NCI-H2227 treated with DMSO at 0.1 percent for 48 hours (cell line): ENCODE measurements at places on chromosomes 4 and X.
A peak's percentile ranks its signal among the peaks of the same experiment; 100 is the strongest.

- DNase-seq: no peak
These were observed 20.0 kb downstream of the TMEM154 start for GRCh38 chr4:152659806-152660205.

GRCh38 chr4:138902705-138903104, 112.9 kb upstream of the NOCT start:
- no peak for DNase-seq

- no peak for DNase-seq
These were observed 13.7 kb downstream of the FRAS1 start for GRCh38 chr4:78070731-78071282.

DNA sequence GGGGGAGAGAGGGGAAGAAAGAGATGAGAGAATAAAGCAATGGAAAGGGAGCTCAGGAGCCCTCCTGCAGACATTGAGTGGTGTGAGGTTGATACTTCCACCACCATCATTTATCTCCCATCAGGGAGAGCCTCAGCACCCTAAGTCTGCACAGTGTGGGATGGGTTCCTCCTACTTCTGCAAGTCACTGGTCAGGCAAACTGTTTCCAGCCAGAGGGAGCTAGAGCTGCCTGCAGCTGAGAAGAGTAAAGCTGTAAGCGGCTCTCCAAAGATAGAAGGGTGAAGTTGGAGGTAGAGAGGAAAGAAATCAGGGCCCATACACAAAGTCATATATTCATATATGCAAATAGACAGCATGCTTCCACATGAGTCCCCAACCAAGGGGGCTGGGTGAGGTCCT, 21.9 kb upstream of the ZNF81 start:
- DNase-seq: no peak

- DNase-seq: no peak
These were observed 113.4 kb downstream of the ZNF827 start for GRCh38 chr4:145825255-145825654.

DNA sequence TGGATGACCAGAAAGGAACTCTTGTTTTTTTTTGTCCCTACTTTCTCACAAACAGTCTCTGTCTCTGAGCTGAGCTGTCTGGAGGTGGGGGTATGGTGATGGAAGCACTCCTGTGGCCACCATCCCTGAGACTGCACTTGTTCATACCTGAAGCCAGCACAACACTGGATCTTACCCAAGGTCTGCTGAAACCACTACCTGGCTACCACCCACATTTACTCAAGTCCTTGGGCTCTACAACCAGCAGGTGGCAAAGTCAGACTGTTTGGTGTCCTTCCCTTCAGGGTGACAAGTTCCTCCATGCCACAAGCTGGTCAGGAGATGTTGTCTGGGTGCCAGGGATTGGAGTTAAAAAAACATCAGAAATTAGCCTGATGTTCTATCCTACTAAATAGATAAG, 89.7 kb downstream of the NEXMIF start:
- DNase-seq: no peak

- DNase-seq: no peak
These were observed 27.5 kb upstream of the MXD4 start for GRCh38 chr4:2289311-2289954.

DNA sequence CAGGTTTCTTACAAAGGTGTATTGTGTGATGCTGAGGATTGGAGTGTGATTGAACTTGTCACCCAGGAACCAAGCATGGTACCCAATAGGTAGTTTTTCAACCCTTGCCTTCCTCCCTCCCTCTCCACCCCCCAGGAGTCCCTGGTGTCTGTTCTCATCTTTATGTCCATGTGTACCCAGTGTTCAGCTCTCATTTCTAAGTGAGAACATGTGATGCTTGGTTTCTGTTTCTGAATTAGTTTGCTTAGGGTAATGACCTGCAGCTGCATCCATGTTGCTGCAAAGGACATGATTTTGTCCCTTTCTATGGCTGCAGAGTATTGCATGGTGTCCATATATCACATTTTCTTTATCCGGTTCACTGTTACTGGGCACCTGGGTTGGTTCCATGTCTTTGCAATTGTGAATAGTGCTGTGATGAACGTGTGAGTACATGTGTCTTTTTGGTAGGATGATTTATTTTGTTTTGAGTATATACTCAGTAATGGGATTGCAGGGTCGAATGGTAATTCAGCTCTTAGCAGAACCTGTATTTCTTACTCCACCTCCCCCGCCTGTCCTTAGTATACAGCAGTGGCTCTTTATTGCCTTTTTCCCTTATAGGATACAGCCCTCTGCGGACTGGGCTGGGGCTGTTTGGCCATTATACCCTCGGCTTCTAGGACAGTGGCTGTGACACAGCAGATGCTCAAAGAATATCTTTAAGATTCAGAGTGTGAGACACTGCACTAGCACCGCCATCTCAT, 145.4 kb downstream of the PTTG2 start:
- no peak for DNase-seq

DNA sequence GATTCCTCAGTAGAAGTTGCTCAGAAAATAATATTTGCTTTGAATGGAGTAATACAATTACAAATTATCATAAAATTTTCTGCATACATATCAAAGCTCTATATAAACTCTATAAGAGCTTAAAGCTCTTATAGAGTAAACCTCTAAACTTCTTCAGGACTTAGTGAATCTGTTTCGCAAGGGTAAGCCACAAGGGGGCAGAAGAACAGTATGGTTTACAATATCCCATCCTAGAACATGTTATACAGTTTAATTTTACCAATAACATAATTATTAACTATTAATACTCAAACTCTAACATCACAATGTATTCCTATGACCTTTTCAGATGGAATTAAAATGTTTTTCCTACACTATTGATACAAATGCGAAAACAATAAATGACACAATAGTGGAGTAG, 33.8 kb upstream of the SPANXN1 start:
- DNase-seq: no peak

DNA sequence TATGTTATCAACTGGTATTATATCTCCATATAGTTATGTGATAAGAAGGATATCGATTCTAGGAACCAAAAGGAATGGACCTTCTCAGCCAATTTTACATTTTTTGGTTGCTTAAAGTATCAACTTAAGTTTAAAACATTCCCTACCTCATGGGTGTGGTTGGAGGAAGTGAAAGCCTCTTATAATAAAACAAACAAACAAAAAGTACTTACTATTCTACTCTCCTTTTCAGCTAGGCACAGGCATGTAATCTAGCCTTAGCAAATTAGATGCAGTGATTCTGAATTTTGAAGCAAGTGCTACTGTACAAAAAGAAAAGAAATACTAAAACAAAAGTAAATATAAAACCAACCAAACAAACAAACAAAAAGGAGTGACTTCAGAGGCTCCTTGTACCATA, 485.4 kb downstream of the C4orf33 start:
- DNase-seq: no peak

- no peak for DNase-seq
These were observed 61.0 kb downstream of the BEX3 start for GRCh38 chrX:103437147-103437873.

GRCh38 chrX:102934624-102935023, 2.4 kb upstream of the RAB40AL start:
- peak; percentile 19 for DNase-seq

DNA sequence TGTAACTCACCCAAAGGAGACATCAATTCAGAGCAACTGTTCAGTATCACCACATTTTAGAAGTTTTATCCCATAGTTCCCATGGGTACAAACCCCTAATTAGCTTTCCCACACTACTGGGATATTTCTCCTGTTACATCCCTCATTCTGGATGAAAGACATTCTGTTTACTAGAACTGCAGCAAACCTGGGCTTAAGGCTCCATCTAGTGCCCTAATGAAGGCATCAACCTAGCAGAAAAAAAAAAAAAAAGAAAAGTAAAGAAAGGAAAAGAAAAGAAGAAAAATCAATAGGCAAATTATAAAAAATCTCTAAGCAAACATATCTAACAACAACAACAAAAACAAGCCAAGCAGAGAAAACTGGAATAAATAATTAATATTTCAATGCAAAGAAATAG, 133.7 kb upstream of the CPXCR1 start:
- DNase-seq: no peak

DNA sequence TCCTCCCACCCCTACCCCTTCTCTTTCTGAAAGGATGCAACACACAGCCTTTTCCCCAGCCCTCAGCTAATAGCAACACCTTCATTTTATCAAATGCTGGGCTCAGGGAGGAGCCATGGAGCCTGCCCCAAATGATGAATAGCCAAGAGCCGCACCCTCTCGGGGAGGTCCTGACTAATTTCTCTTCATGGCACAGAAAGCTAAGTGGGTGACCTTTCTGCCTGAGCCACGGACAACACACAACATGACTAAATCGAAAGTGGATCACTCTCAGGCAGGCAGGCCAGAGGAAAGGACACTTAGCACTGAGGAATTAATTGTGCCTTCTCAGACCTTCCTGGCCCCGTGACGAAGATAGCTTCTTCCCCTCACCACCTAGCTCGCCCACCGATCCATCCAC, 165.1 kb upstream of the RAI2 start:
- peak; percentile 14 for DNase-seq

GRCh38 chr4:180281724-180282123, 1961.5 kb upstream of the TENM3 start:
- peak; percentile 63 for DNase-seq

GRCh38 chr4:7351014-7351413, 83.7 kb downstream of the PSAPL1 start:
- DNase-seq: no peak

- peak; percentile 77 for DNase-seq
These were observed 45.0 kb downstream of the TET2 start for GRCh38 chr4:105191621-105192210.

- no peak for DNase-seq
These were observed 340.1 kb downstream of the GPAT3 start for GRCh38 chr4:83876047-83876446.

GRCh38 chr4:11201256-11201655, 227.4 kb downstream of the HS3ST1 start:
- DNase-seq: no peak

DNA sequence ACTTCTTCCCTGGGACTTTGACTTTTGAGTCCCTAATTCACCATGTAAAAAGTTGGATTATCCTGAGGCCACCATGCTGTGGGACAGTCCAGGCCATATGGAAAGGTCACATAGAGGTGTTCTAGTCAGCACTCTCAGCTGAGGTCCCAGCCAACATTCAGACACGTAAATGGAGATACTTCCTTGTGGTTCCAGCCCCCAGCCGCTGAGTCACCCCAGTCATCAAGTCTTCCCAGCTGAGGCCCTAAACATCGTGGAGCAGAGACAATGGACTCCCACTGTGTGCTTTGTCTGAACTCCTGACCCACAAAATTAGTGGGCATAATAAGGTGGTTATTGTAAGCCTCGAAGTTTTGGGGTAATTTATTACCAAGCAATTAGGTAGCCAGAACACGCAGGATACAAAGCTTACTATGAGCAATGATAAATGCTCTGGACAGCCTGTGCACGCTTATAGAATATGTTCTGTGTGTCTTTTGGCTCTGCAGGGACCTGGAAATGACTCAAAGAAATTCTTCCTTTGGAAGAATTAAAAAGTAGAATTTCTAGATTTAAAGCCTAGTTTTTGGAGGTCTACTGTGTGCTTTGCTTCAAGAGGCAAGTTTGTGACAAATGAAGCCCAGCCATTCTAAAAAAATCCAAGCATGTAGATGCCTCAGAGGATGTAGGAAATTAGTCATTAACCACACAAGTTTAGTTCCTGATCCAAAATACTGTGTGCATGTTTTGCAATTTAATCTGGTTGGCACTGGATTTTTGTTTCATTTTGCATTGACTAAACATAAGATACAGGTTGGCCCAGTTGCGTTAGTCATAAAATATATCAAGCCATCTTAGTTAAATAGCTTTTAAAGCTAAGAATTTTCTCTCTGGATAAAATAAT, 33.2 kb upstream of the SLC9A7 start:
- peak; percentile 57 for DNase-seq

GRCh38 chrX:11555759-11556158, 110.0 kb downstream of the ARHGAP6 start:
- no peak for DNase-seq

GRCh38 chrX:29911673-29912072, 303.7 kb upstream of the MAGEB2 start:
- no peak for DNase-seq

- no peak for DNase-seq
These were observed 10.8 kb downstream of the TMEM187 start for GRCh38 chrX:153983321-153983801.

GRCh38 chr4:56321251-56321650, 66.0 kb downstream of the AASDH start:
- DNase-seq: no peak

- DNase-seq: no peak
These were observed 1831.4 kb downstream of the ARAP2 start for GRCh38 chr4:34412911-34413310.

- DNase-seq: no peak
These were observed 281.5 kb downstream of the USP46 start for GRCh38 chr4:52377563-52377962.

DNA sequence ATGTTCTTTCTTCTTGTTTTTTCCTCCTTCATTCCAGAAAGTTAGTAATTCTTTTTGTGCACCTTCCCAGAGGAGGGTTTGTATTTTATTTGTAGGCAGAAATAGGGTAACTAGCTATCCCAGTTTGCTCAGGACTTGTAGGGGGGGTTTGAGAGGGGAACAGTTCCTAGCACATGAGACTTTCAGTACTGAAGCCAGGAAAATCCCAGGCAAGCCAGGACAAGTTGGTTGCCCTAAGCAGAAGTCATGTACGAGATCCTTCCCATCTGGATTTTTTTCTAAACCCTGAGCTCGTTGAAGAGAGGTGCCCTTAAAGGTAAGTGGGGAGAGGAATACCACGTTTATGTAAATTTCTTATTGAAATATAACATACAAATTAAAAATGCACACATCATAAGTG, 15.6 kb upstream of the TAB3 start:
- DNase-seq: no peak

- no peak for DNase-seq
These were observed 159.8 kb downstream of the OR13H1 start for GRCh38 chrX:131703646-131704045.

DNA sequence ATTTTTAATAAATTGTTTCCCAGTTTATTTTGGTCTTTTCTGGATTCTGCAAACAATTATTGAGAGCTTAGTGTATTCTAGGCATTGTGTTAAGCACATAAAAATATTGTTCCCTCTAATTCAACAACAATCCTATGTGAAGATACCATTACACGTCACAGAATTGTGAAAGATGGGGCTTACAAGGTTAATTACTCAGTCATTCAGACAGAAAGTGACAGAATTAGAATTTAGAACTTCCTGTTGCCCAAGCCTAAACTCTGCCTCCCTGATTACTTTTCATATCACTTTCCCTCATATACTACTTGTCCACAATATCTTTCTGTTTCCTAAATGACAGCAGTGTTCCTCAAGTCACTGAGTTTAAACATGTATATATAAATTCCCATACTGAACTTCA, 186.7 kb upstream of the VEGFC start:
- DNase-seq: no peak

- DNase-seq: no peak
These were observed 1.1 kb upstream of the NSG1 start for GRCh38 chr4:4385729-4386295.
